NCI-H1436 treated with DMSO at 0.1 percent for 48 hours (cell line): ENCODE measurements at places on chromosomes 5 and 9.
A peak's percentile ranks its signal among the peaks of the same experiment; 100 is the strongest.

DNA sequence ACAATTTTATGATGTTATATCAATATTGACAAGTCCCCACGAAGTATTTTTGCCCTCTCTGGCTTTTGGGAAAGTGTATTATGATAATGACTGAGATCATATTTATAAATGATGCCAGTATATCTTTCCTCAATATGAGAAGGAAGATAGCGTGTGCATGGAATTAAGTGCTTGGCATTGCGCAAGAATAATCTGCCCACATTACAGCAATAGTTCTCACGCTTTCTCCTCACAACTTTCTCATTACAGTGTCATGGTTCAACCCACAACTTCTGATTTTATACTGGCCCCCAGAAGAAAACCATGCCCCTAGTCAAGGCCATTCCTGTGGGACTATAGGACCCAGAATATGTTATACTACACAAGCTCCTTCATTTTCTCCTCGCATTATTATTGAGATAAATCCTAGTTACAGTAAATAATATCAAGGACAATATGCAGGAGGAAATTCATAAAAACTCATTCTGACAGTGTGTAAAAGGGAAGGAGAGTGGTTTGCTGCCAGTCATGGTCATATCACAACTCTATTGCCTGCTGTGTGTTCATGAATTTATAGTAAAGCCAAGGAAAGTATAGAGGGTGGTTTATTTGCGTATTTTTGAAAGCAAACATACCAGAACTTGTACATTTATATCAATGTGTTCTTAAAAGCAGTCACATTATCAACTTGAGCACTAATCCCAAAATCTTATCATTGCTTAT lies 114.1 kb downstream of the PIK3R1 start:
- DNase-seq, result no peak

DNA sequence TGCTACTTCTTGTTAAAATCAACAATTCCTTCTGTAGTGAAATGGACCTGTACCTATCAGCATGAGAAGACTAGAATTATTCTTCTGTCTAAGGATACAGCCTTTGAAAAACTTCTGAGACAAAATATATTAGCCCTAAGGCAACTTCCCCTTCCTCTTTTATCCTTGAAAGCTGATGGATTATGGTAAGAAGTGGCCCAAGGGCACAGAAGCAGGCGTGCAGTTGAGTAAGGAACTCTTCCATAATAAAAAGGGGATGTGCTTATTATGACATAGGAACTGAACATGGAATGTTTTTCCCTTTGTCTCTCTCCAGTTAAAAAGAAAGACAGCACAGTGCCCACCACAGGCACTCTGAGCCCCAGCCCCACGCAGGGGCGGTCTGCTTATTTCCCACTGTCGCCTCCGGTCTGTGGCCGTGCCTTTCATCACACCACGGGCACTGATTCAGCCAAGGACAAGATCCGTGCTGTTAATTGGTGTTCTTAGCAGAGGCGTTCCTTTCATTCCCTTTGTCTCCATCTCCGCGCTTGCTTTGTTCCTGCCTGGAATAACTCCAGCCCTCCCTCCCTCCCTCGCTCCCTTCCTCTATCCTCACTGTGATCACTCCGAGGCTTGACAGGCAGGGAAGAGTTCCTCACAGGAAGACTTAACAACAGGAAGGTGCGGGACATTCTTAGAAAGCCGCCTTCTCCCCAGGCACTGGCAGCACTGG lies 135.9 kb upstream of the OTULINL start:
- DNase-seq, result no peak

DNA sequence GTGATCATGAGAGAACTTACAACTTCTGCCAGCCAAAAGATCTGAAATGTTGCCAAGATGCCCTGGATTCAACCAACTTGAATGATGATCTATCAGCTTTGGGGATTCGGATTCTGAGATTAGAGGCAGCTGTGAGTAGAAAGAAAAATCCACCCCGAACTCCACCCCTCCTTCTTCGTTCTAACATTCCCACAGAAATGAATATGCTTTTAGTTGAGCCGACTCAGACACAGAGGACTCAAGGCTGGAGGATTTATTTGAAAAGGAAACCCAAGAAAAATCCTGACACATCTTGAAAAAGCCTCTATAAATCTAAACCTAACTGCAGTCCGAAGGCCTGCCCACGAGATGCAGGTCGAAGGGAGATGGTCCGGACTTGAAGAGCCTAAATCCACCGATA lies 275.0 kb downstream of the GAS1 start:
- DNase-seq, result no peak

DNA sequence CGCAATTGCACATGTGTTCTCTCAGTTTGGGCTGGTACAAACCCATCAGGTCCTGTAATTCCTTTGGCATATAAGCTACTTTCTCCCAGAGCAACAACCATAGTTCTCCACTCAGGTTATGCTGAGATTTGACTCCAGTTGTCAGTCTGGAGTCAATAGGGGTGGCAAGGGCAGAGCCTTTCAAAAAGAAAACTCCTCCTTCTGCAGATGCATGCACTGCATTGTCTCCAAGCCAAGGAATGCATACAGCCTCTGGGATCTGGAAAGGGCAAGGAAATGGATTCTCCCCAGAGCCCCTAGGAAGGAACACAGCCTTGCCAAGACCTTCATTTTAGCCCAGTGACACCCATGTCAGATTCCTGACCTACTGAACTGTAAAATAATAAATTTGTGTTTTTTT lies 31.0 kb upstream of the GZMA start:
- no peak for DNase-seq

GRCh38 chr5:80177236-80177635 lies 78.6 kb downstream of the SERINC5 start:
- no peak for DNase-seq

- DNase-seq, result no peak
Observed at GRCh38 chr9:108668938-108669335, 186.8 kb downstream of the ACTL7B start.

- DNase-seq, result no peak
Observed at GRCh38 chr5:136457390-136458013, 92.2 kb upstream of the TRPC7 start.

GRCh38 chr5:171131497-171131896 lies 177.6 kb upstream of the TLX3 start:
- DNase-seq, result peak; percentile 23

- no peak for DNase-seq
Observed at GRCh38 chr5:14672082-14672481, 7.6 kb downstream of the OTULIN start.

DNA sequence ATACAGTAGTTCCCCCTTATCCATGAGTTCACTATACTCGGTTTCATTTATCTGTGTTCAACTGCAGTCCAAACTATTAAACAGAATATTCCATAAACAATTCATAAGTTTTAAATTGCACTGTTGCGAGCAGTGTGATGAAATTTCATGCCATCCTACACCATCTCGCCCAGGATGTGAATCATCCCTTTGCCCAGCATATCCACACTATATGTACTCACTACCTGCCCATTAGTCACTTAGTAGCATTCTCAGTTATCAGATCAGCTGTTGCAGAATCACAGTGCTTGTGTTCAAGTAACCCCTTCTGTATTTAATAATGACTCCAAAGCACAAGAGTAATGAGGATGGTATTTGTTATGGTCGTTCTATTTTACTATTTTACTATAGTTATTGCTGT lies 51.5 kb downstream of the SHOC1 start:
- no peak for DNase-seq

GRCh38 chr5:132491368-132492364 lies 1.1 kb upstream of the IRF1 start:
- DNase-seq, result no peak

DNA sequence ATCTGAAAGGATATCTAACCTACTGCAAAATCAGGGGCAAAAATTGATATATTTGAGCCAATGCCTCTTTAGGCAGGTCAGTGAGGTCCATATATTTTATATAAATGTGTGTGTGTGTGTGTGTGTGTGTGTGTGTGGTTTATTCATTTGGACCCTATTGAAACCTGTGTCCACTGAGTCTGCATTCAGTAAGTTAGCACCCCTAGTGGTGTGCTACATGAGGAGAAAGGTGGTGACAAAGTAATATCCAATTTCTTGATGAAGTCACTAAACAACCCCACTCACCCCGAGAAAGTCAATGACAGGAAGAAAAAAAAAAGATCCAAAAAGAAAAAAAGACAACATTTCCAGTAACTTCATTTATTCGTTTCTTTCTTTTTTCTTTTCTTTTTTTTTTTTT lies 4.1 kb downstream of the FBXW11 start:
- DNase-seq, result no peak

GRCh38 chr9:128342971-128343680 lies 2.8 kb downstream of the SLC27A4 start:
- no peak for DNase-seq

- DNase-seq, result no peak
Observed at GRCh38 chr5:40021007-40021406, 596.2 kb upstream of the DAB2 start.

- no peak for DNase-seq
Observed at GRCh38 chr5:148620696-148621095, 33.6 kb downstream of the HTR4 start.

- no peak for DNase-seq
Observed at GRCh38 chr5:132868754-132869153, 2.3 kb downstream of the UQCRQ start.

GRCh38 chr5:8478326-8478725 lies 609.4 kb downstream of the MTRR start:
- no peak for DNase-seq

DNA sequence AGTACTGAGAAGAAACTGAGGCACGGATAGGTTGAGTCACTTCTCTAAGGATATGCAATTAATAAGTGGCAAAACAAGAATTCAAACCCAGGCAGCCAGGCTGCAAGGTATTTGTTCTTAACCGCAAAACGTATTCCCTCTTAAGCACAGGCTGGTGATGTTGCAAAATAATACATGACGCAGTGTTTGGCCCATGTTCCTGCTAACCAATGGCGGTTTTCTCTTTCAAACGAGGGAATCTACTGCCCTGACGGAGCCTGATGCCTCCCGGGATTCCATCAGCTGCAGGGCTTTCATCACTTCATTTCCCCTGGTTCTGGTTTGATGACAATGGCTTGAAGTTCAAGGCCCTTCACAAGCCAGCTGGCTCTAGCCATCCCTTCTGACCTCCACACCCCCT lies 154.8 kb downstream of the SLIT3 start:
- no peak for DNase-seq

DNA sequence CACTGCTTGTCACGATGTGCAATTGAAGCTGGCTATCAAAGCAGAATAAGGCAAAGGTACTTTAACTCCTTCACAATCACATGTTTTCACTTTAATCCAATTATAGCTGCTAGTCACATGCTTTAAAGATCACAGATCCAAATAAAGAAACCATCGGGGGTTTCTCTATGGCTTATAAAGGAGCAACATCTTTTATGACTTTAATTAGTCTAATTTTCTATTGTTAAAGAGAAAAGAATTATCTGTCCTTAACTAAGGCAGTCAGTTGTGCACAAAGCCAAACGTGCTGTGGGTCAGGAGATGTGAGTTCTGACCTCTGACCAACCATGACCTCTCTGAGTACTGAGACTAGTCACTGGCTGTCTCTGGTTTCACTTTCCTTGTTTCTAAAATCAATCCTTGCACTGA lies 561.1 kb downstream of the RAB3C start:
- DNase-seq, result no peak
